Astrocyte (in vitro differentiated cells and primary cell): ENCODE measurements at places on chromosomes 3 and 15.

GRCh38 chr3:39407259-39407629 lies 724 bp downstream of the RPSA start:
- H3K27me3 ChIP-seq, result no peaks in the 10 kb centered on the region
- H3K27ac ChIP-seq, result peak overlapping the region; percentile 84
- H3K36me3 ChIP-seq, result peaks cover 40% of the 10 kb centered on the region

GRCh38 chr15:33311312-33311971 lies 675 bp downstream of the RYR3 start:
- H3K27ac ChIP-seq, result no peak overlapping the region
- H3K4me3 ChIP-seq, result no peak overlapping the region
- H3K4me1 ChIP-seq, result no peaks in the 10 kb centered on the region
- H3K27me3 ChIP-seq, result peaks cover 45% of the 10 kb centered on the region
- no peaks in the 10 kb centered on the region for H3K36me3 ChIP-seq

DNA sequence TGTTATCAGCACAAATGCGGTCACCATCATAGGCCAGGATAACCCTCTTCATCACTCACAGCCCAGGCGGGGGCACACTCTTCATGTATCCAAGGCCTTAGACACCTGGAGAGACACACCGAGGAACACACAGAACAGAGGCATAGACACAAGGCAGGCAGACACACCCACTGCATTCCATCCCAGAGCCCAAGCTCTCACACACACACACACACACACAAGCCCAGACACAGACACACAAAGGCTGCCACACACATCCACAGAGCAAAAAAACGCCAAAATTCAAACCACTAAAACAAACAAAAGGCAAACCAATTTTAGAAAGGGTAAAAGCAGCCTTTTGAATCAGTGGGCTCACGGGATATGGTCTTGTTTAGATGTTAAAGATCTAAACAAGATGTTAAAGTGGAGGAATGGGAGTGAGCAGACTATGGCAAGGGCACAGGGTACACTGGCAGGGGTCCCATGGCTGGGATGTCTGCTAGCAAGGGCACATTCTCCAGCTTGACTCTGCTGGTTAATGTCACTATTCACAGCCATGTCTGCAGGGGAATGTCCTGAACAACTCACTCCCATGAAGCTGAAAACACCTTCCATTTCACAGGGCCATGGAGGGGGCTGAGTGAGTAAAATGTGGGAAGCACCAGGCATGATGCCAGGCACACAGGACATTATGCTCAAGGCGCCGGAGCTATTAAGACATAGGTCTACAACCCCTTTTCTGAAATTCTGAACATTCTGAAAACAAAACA lies 14.9 kb upstream of the CRABP1 start:
- no peak overlapping the region for H3K4me3 ChIP-seq
- H3K27me3 ChIP-seq, result no peaks in the 10 kb centered on the region
- H3K27ac ChIP-seq, result no peak overlapping the region
- peaks cover 17% of the 10 kb centered on the region for H3K4me1 ChIP-seq
- H3K36me3 ChIP-seq, result no peaks in the 10 kb centered on the region

DNA sequence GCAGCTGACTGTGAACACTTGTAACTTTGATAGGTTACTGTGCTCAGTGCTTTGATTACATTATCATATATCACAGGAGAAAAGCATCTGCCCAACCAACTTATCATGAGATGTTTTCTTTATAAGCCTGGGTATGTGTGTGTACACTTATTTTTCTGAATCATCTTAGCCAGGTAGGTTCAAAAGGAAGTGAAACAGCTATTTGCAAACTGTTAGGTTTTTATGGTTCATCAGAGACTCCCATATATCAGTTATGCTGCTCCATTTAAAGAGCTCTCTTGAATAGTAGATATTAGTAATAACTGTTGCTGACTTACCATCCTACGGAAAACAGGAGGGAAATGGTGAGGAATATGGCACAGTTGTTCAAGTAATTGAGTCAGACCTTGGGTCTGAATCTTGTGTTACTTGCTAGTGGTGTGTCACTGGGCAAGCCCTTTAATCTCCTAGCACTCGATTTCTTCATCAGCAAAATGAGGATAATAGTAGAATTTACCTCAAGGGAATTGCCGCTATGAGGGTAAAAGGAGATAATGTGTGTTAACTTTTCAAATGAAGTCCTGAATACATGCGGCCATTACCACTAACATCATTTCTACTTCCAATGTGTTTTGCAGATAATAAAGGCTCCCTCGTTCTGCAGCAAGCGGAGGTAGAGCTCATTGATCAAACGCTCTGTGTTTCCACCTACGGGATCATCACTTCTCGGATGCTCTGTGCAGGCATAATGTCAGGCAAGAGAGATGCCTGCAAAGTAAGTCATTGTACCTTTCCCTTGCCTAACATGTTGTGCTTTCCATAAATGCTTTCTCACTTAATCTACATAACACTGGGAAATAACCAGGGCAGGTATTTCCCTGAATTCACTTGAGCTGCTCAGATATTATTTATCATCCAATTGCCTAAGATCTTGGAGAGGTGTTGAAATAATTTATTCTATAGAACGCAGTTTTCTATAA lies 7.8 kb upstream of the C3orf52 start:
- no peak overlapping the region for H3K27ac ChIP-seq
- H3K27me3 ChIP-seq, result no peaks in the 10 kb centered on the region
- H3K4me3 ChIP-seq, result no peak overlapping the region
- DNase-seq, result no peak

GRCh38 chr3:184791171-184791570 lies 20.8 kb upstream of the VPS8 start:
- H3K4me1 ChIP-seq, result peaks cover 15% of the 10 kb centered on the region
- no peaks in the 10 kb centered on the region for H3K27me3 ChIP-seq
- no peak overlapping the region for H3K27ac ChIP-seq

- H3K27me3 ChIP-seq, result no peaks in the 10 kb centered on the region
- H3K27ac ChIP-seq, result no peak overlapping the region
- no peaks in the 10 kb centered on the region for H3K36me3 ChIP-seq
- DNase-seq, result no peak
Measured at GRCh38 chr3:158443632-158444031, 127.4 kb upstream of the MLF1 start.

- H3K4me3 ChIP-seq, result no peak overlapping the region
- no peak overlapping the region for H3K27ac ChIP-seq
- H3K27me3 ChIP-seq, result no peaks in the 10 kb centered on the region
- H3K4me1 ChIP-seq, result peaks cover 5% of the 10 kb centered on the region
- no peaks in the 10 kb centered on the region for H3K36me3 ChIP-seq
Measured at GRCh38 chr15:41546851-41547786, 3.1 kb upstream of the RPAP1 start.

GRCh38 chr15:83565138-83565537 lies 88.8 kb upstream of the ADAMTSL3 start:
- no peak for DNase-seq
- no peak overlapping the region for H3K4me3 ChIP-seq
- H3K27ac ChIP-seq, result no peak overlapping the region
